ENCODE measurements at places on chromosomes 3 and 15. TPM values are rescaled to one million over a fixed set of nuclear protein-coding genes. Genes with fewer than 3 reads are reported as not detected.

DNA sequence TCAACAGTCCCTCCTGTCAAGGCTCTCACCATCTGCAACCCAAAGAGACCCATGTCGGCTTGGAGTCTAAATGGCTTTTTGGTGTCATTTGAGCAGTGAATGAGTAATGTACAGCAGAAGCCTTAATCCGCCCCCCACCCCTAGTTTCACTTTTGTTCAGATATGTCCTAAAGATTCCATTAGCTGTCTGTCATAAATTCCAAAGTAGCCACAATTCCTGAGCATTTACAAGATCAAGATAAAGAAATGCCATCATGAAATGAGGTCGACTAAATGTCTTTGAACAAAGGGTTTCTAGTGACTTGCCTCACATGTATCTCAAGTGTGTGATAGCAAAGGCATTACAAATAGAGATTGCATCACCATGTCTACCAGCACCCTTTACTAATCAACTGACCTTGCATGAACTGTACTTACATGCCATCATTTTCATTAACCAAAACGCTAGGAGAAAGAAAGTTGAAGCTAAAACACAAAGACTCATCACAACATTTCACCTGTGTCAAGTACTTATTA is 123.8 kb upstream of the PHLDB2 start:
- DNase-seq = no peak

GRCh38 chr3:12334786-12335185 is 45.9 kb downstream of the PPARG start:
- no peak for DNase-seq

Gene CAPN3
- polyA plus RNA-seq = not detected

DNA sequence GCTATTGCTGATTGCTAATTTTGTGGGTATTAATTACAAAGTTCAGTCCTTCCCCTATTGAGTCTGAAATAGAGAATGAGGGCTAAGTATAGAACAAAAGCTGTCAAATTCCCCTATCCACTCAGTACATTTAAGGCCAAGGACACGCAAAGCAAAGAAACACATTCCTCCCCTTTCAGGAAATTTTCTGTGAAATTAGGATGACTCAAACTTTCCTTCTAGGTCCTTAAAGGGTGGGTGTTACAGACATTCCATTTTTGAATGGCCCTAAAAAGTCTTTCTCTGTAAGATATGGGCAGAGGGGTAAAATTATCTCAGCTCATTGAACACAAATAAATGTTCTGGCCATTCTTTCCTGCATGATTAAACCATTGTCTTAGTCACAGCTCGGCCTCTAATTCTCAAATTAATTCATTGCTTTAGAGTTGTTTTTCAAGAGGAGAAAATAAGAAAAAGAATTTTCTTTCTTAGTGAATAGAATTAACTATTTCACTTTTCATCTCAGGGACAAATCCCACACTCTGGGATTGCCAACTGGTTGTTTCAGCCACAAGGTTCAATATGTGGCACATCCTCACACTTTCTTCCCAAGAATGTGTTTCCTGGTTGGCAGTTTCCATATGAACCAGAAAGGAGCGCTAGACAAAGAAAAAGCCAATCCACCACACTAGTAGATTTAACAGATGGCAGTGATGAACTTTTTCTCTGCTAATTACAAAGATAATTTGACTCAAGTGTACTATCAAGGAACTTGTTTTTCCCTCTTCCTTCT is 424.1 kb downstream of the ZNF385D start:
- no peak for DNase-seq

GRCh38 chr15:34700891-34701427 is 53.8 kb downstream of the GJD2 start:
- no peak for DNase-seq

GRCh38 chr3:51946796-51947195 is 4.6 kb downstream of the PARP3 start:
- DNase-seq = no peak

DNA sequence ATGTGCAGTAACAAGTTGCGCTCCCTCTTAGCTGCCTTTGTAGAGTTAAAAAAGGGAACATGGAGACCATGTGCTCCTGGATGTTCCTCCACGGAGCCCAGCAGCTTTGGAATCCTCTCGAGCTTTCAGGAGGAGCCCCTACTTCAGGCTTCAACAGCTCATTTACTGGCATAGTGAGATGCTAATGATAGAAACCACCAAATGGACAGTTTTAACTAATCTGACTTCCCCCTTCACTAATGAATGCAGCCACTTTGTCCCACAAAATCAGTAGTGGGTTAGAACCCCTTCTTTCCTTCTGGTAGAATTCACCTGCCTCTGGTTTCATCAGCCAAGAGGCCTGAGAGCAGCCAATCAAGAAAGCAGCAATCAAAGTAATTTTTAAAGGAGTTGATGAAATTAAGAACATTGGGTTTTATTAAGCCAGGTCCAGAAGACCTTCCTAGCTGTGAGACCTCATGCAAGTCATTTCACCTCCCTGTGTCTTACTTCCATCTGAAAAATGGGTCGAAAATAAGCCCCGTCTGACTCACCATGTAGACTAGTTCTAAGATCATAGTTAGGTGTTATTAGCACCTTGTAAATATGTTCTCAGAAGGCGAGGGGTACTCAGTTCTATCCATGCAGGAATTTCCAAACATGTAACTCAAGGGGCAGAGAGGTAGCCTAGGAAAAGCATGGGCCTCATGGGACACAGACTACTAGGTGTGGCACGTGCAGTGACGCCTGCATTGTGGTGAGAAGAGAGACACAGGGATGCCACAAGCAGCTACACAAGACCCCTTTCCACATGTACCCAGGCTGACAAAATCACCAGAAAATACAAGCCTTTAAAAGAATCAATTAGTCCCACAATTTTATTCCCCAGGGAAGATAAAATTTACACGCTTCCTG is 179.7 kb upstream of the LPP start:
- DNase-seq = no peak

- DNase-seq = no peak
These were observed 49.4 kb downstream of the TGM4 start for GRCh38 chr3:44923632-44924456.

- no peak for DNase-seq
These were observed 28.3 kb upstream of the IGF1R start for GRCh38 chr15:98620020-98620419.

DNA sequence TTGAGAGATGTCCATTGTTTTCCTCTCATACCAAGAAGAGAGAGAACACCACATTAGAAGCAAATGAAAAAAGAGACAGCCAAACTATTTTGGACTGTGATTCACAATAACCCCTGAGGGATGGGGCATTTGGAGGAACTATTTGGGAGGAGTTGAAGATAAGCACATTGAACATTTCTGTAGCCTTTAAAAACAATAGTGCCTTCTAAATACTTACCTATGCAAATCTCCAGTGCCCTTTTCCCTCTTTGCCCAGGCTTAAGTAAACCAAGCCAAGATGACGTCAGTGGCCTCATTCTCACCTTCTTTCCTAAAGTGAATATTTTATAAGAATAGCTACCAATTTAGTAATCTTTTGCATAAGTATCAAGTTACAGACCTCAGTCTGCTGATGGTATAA is 89.7 kb upstream of the COL8A1 start:
- DNase-seq = no peak

DNA sequence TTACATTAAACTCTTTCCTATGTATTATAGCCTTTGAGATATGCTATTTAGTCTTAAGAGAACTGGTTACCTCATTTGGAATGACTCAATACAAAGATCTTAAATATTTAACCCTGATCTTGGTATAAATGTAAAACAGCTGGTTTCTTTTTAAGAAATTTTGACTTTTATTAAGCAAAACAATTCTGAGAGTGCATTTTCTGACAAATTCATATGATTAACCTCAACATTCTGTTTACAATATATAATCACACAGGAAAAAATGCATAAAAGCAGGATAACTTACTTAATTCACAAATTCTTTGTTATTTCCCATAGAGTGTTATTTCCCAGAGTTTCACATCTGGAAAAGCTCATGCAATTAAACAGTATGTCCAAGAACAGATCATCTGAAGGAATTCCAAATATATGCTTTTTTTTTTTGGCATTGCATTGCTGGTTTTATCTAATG is 400.4 kb upstream of the THBS1 start:
- no peak for DNase-seq

DNA sequence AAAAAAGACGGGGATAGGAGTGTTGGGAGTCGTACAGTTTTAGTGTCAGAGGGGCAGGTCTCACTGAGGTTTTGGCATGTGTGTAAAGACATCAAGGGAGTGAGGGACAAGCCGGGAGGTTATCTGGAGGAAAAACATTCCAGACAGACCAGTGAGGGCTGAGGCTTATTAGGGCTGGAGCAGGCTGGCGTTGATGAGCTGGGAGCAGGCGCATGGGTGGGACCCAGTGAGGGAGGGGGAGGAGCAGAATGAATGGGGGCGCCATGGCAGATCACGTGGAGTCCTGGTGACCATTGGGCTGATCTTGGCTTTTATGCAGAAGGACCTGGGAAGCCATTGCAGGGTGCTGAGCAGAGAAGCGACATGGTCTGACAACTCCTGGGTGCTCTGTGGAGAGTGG is 180.2 kb downstream of the SLCO3A1 start:
- DNase-seq = no peak

- DNase-seq = no peak
These were observed 34.0 kb upstream of the ZNF639 start for GRCh38 chr3:179288845-179289244.

DNA sequence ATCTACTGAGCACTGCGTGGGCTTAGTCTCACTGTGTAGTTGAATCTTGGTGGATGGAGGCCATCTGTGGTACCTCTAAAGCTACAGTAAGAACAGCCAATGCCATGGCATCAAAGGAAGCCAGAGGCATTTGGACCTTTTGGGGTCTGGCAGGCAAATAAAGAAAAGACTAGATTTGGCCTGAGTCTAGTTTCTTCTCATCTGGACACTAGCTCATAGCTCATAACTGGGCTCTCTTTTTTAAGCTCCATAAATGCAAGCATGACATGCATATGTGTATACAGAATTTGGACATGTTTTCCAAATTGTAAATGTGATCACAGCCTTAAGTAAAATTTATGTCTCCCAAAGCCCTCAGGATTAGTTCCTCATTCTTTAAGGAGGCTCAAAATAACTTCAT is 107.5 kb downstream of the CNTN6 start:
- no peak for DNase-seq

GRCh38 chr15:64747578-64747977 is 27.8 kb downstream of the RBPMS2 start:
- DNase-seq = no peak

DNA sequence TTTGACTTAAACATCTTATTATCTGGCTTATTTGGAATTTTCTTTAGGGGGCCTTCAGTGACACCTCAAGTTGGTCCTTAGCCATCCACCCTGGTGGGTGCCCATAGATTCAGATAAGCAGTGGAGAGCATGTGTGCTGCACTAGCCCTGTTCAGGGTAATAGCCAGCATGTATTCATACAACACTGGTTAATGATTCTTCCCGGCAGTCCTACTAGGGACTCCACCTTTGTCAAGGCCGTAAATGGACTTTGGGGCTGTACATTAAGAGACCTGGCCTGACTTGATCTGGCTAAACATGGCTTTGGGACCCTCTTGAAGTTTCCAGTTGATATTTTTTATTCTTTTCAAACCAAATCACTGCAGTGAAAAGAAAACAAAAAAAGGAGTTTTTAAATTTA is 125.8 kb downstream of the PTPRG start:
- DNase-seq = no peak

Gene SLC38A3
- not detected for polyA plus RNA-seq

- DNase-seq = no peak
These were observed at the start of gene ISLR2 for GRCh38 chr15:74130155-74130848. Gene ISLR2, plus strand, starts transcription at chr15:74130586. Its CDS starts 2,169 bp downstream, at chr15:74132755.

GRCh38 chr15:76335307-76336253 is 993 bp upstream of the ISL2 start:
- DNase-seq = no peak

Gene METTL6
- 18.4 TPM for polyA plus RNA-seq

Gene TRPM1
- polyA plus RNA-seq = not detected

- no peak for DNase-seq
These were observed 880.1 kb upstream of the NR2F2 start for GRCh38 chr15:95450413-95450812.

DNA sequence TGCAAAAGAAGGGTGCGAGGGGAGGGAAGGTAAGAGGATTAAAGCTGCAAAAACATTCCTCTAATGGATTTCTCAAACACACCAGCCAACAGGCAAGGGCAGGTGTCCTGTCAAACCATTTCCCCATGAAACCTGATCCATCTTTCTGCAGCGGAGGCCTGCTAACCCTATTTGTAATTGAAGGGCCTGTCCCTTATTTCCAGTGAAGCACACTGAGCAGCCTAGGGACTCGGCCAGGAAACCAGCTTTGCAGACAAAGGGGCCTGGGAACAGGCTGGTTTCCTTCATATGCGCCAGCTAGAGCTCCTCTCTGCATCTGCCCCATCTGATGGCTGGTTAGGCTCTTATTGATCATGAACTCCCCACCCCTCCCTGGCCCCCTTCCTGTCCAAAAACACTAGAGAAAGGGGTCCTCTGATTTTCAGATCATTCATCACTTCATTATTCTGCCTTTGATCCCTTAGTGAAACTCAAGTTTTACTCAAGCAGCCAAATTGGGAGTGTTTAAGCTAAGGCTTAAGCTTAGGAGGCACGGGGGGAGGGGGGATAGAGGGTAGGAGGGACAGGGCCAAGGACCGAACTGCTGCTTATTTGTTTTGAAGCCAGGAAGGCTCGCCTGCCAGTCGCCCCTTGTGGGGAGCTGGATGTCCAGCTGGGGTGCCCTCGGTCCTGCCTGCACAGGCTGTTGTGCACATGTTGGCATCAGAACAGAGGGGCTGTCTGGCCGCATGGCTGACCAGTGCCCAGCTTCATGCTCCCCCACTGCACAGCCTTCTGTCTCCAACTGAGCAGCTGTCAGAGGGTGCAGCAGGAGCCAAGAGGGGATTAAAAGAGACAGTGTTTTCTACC is 53.1 kb downstream of the BOC start:
- no peak for DNase-seq

DNA sequence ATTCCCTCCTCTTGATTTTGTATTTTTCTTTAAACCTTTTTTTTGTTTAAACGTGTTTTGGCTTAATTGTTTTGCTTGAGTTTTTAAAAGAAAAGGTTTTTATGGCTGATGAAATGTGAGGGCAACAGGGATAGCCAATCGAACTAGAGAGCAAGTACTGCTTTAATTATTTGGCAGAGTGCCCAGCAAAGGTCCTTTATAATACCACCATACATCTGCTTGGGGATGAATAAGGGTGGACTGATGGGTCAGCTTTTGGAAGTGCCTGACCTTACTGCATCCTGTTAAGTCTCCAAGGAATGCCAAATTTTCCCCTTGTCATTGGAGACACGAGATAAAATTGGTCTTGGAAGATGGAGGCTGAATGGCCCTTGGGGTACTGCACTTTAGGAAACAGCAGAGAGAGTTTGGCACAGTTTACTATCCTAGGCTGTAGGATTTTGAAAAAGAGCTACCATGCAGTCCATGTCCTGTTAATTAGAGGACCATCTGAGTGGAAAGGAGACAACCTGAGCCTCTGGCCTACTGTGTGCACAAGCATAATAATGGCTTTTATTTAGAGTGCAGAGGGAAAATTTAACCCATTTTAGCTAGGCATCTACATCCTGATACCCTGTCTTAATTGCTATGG is 19.8 kb upstream of the MTHFS start:
- no peak for DNase-seq

- no peak for DNase-seq
These were observed 46.7 kb downstream of the KLHL6 start for GRCh38 chr3:183508821-183509220.
